Naive thymus-derived CD4-positive, alpha-beta T cell (primary cell): ENCODE measurements at places on chromosomes 7 and 10.

GRCh38 chr7:2633538-2634266, 1.9 kb downstream of the TTYH3 start:
- H3K27ac ChIP-seq = peak overlapping the region; percentile 79
- DNase-seq = no peak
- peaks cover 3% of the 10 kb centered on the region for H3K4me1 ChIP-seq
- H3K4me3 ChIP-seq = peak overlapping the region; percentile 58
- H3K27me3 ChIP-seq = no peaks in the 10 kb centered on the region

- no peaks in the 10 kb centered on the region for H3K27me3 ChIP-seq
- H3K36me3 ChIP-seq = peaks cover 40% of the 10 kb centered on the region
- H3K4me3 ChIP-seq = no peak overlapping the region
- peaks cover 21% of the 10 kb centered on the region for H3K4me1 ChIP-seq
- no peak overlapping the region for H3K27ac ChIP-seq
Observed at GRCh38 chr10:26491276-26491675, 53.1 kb downstream of the APBB1IP start.

DNA sequence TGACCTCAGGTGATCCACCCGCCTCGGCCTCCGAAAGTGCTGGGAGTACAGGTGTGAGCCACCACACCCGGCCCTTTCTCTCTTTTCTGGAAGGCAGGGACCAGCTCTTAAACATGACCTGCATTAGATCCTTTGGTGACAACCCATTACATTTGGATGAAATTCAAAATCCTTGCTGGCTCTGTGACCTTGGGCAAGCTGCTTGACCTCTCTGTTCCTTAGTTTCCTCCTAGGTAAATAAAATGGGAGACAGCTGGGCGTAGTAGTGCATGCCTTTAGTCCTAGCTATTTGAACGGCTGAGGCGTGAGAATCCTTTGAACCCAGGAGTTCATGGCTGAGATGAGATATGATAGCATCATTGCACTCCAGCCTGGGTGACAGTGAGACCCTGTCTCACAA, 23.7 kb downstream of the LDB1 start:
- DNase-seq = no peak
- no peak overlapping the region for H3K4me3 ChIP-seq
- H3K27ac ChIP-seq = no peak overlapping the region
- no peaks in the 10 kb centered on the region for H3K4me1 ChIP-seq
- no peaks in the 10 kb centered on the region for H3K27me3 ChIP-seq
- no peaks in the 10 kb centered on the region for H3K36me3 ChIP-seq

GRCh38 chr7:156419782-156420181, 220.8 kb upstream of the RNF32 start:
- no peak overlapping the region for H3K4me3 ChIP-seq
- H3K36me3 ChIP-seq = no peaks in the 10 kb centered on the region
- DNase-seq = no peak
- H3K4me1 ChIP-seq = no peaks in the 10 kb centered on the region
- H3K27ac ChIP-seq = no peak overlapping the region
- no peaks in the 10 kb centered on the region for H3K27me3 ChIP-seq

DNA sequence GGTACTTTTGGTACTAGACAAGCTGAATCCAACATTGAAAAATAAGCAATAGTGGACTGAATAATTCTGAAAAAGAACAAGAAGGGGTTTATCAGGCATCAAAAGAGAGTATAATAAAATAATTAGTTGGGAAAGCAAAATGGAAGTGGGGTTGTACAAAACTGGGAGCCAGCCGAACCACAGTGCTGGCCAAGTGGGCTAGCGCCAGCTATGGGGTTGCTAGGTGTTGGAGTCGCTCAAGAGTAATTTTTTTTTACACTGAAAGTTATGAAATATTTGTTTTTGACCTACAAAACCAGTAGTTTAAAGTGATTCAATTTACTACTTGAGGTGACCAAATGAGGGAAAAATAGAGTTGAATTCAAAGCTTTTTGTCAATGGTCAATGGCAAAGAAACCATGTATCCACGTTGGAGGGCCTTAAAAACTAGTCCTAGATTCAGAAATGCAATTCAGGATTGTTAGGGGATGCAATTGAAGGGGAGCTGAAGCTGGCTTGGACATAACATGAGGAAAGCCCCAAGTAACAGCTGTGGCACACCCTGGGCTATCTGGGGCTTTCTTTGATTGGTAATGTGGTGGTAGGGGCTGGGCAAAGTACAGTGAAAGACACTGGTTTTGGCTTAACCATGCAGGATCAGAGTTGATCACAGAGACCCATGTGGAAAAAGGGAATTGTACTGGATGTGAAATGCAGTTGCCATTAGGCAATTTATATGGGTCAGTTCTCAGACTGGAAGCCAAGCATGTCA, 28.3 kb upstream of the MSMB start:
- H3K36me3 ChIP-seq = no peaks in the 10 kb centered on the region

DNA sequence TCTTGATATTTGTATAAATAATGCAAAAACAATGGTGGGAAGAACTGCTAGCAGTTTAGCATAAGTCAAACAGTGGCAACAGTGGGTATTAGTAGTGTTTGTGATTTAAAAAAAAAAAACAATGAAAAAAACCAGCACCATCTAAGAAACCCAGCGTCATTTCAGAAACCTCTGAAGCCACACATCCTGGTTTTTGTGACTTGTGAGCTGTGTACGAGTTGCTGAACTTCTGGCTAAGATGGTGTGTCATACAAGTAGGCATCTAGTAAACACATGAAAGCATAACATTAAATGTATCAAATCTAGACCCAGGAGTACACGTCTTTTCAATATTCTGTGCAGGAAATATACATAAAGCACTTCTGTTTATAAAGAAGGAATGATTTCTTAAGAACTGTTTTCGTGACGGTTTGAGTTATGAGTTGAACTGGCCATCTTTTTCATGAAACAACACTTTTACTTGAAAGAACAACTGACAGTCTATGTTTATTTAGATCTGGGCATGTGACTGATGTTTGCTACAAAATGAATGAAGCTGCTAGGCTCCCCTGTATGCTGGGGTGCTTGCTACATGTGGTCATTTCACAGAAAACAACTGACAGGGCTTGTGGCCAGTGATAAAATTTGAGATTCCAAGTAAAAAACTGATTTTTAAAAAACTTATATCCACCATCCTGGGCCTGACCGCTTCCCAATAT, 143.5 kb downstream of the PIP4K2A start:
- no peaks in the 10 kb centered on the region for H3K27me3 ChIP-seq
- H3K4me3 ChIP-seq = no peak overlapping the region
- no peaks in the 10 kb centered on the region for H3K4me1 ChIP-seq
- H3K27ac ChIP-seq = no peak overlapping the region
- peak; percentile 21 for DNase-seq

GRCh38 chr10:70162151-70162891, 8.0 kb downstream of the SAR1A start:
- peak overlapping the region; percentile 19 for H3K4me3 ChIP-seq
- peak; percentile 13 for DNase-seq
- peak overlapping the region; percentile 52 for H3K27ac ChIP-seq
- peaks cover 48% of the 10 kb centered on the region for H3K4me1 ChIP-seq
- peaks cover 6% of the 10 kb centered on the region for H3K36me3 ChIP-seq

DNA sequence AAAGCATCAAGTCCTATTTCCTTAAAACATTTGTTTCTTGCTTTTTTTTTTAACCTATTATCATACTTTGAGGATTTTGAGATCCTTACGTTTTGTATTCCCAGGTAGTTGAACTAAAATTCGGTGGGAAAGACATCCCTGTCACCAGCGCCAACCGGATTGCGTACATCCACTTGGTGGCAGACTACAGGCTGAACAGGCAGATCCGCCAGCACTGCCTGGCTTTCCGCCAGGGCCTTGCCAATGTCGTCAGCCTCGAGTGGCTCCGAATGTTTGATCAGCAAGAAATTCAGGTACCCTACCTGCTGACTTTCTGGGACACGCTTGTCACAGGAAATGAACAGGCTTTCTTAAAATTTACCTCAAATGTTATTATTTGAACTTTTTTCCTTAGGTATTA, 83.0 kb upstream of the DNAJB6 start:
- H3K4me1 ChIP-seq = no peaks in the 10 kb centered on the region
- H3K36me3 ChIP-seq = peaks cover 55% of the 10 kb centered on the region
- no peak overlapping the region for H3K27ac ChIP-seq
- DNase-seq = no peak
- no peaks in the 10 kb centered on the region for H3K27me3 ChIP-seq
- no peak overlapping the region for H3K4me3 ChIP-seq

- no peaks in the 10 kb centered on the region for H3K4me1 ChIP-seq
- H3K27ac ChIP-seq = no peak overlapping the region
- no peak overlapping the region for H3K4me3 ChIP-seq
- no peak for DNase-seq
- H3K27me3 ChIP-seq = no peaks in the 10 kb centered on the region
Observed at GRCh38 chr7:70762696-70763095, 369.2 kb upstream of the GALNT17 start.

- no peaks in the 10 kb centered on the region for H3K27me3 ChIP-seq
- no peaks in the 10 kb centered on the region for H3K4me1 ChIP-seq
- no peak for DNase-seq
- no peak overlapping the region for H3K27ac ChIP-seq
- no peaks in the 10 kb centered on the region for H3K36me3 ChIP-seq
Observed at GRCh38 chr10:119252051-119252465, 44.7 kb downstream of the GRK5 start.

GRCh38 chr10:37534166-37534565, 323.2 kb downstream of the ZNF248 start:
- no peak overlapping the region for H3K4me3 ChIP-seq
- no peak overlapping the region for H3K27ac ChIP-seq
- no peak for DNase-seq
- H3K27me3 ChIP-seq = no peaks in the 10 kb centered on the region
- H3K36me3 ChIP-seq = no peaks in the 10 kb centered on the region
- H3K4me1 ChIP-seq = no peaks in the 10 kb centered on the region

DNA sequence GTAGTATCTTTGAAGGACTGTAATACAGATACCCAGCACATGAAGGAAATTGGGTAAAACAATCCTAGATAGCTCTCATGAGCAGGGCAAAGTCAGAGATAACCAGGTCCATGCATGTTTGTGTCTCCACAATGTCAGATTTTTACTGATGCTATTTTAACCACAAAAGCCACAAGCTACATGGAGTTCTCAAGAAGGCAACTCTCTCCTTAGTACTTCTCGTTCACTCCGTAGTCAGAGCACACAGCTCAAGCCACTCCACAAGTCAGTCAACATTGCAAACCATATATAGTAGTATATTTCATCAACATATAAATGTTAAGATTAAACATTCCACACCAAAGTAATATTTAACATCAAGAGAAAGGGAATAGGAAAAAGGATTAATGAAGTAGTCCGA, 98.0 kb upstream of the PIK3CG start:
- peak; percentile 16 for DNase-seq
- H3K27ac ChIP-seq = no peak overlapping the region
- H3K27me3 ChIP-seq = no peaks in the 10 kb centered on the region
- H3K4me3 ChIP-seq = peak overlapping the region; percentile 36
- no peaks in the 10 kb centered on the region for H3K36me3 ChIP-seq

DNA sequence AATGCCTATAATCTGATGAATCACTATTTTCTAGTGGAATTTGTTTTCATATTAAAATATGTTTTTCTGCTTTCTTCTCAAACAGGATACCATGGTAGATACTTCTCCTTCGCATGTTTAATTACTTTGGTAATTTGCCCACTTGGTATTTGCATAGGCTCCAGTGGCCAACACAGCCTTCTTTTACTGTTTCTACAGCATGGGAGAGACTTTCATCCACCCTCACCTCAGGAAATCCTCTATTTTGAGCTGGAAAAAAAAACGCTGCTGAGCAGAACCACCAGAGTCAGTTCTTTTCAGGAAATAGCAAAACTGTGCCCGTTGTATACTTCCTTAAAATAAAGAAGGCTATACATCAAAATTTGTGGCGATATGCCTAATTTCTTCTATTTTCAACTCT, 213.3 kb downstream of the MDFIC start:
- H3K36me3 ChIP-seq = no peaks in the 10 kb centered on the region
- H3K4me3 ChIP-seq = no peak overlapping the region
- DNase-seq = no peak
- no peak overlapping the region for H3K27ac ChIP-seq
- no peaks in the 10 kb centered on the region for H3K27me3 ChIP-seq

- peaks cover 7% of the 10 kb centered on the region for H3K4me1 ChIP-seq
- no peak overlapping the region for H3K4me3 ChIP-seq
- no peaks in the 10 kb centered on the region for H3K27me3 ChIP-seq
Observed at GRCh38 chr7:134654104-134654775, 7.6 kb downstream of the BPGM start.

- peaks cover 11% of the 10 kb centered on the region for H3K36me3 ChIP-seq
- H3K27ac ChIP-seq = no peak overlapping the region
- H3K4me1 ChIP-seq = no peaks in the 10 kb centered on the region
Observed at GRCh38 chr10:11491087-11491486, 120.4 kb downstream of the USP6NL start.

GRCh38 chr7:20296444-20296843, 34.3 kb upstream of the ITGB8 start:
- no peaks in the 10 kb centered on the region for H3K4me1 ChIP-seq
- no peak overlapping the region for H3K27ac ChIP-seq
- no peaks in the 10 kb centered on the region for H3K36me3 ChIP-seq
- H3K4me3 ChIP-seq = no peak overlapping the region

DNA sequence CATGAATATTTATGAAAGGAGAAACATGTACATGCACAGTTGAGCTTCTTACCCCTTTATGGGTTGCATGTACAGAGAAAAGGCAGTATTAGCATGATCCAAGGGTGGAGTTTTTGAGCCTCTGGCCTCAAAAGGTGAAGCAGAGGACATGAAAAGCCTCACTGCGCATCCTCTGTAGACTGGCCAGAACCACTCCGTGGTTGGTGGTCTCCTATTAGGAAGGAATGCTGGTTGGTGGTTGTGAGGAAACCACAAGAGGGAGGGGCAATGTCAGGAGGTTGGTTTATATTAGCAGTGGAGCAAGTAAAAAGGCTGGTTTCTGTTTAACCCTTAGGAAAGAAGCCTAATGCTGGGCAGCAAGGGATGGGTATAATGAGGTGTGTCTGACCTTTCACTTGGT, 37.5 kb downstream of the AHCYL2 start:
- peaks cover 12% of the 10 kb centered on the region for H3K4me1 ChIP-seq
- no peaks in the 10 kb centered on the region for H3K36me3 ChIP-seq
- no peak overlapping the region for H3K4me3 ChIP-seq
- no peaks in the 10 kb centered on the region for H3K27me3 ChIP-seq
- no peak overlapping the region for H3K27ac ChIP-seq

DNA sequence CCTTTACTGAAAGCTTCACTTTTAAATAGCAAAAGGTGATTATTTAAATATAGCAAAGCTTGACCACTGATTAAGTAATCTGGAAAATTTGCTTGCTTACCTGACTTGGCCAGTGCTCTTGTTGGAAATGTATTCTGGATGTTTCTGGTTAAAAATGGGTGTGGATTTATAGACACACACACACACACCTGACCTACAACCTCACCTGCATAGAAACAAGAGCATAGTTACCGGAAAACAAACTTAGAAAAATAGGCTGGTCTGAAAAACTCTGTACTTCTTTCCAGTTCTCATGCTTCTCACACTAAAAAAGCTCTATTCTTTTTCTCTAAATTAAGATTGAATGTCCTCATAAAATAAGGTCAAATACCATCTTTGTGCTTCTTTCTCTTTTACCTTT, at the start of gene AGR3:
Gene AGR3, minus strand, starts transcription at position 140 of the 400 bp plus-strand sequence. CDS start 3,365 bp downstream, outside the sequence.
- no peak for DNase-seq
- no peak within 1 kb of the TSS for H3K27ac ChIP-seq
- H3K36me3 ChIP-seq = no peaks in the 10 kb centered on the region
- H3K4me1 ChIP-seq = no peaks in the 10 kb centered on the region
- no peak within 1 kb of the TSS for H3K4me3 ChIP-seq

- no peaks in the 10 kb centered on the region for H3K36me3 ChIP-seq
- H3K27ac ChIP-seq = no peak overlapping the region
- H3K4me1 ChIP-seq = peaks cover 12% of the 10 kb centered on the region
- no peak for DNase-seq
- no peak overlapping the region for H3K4me3 ChIP-seq
Observed at GRCh38 chr7:135936497-135937217, 40.5 kb downstream of the MTPN start.

GRCh38 chr7:41459183-41459582, 243.7 kb downstream of the INHBA start:
- no peak for DNase-seq
- no peaks in the 10 kb centered on the region for H3K4me1 ChIP-seq
- H3K27ac ChIP-seq = no peak overlapping the region
- no peak overlapping the region for H3K4me3 ChIP-seq
- no peaks in the 10 kb centered on the region for H3K27me3 ChIP-seq
